ENCODE measurements at places on chromosomes 1 and 21.

- peaks cover 33% of the 10 kb centered on the region for H3K4me1 ChIP-seq
- no peaks in the 10 kb centered on the region for H3K27me3 ChIP-seq
- peak; percentile 84 for DNase-seq
- H3K36me3 ChIP-seq, result peaks cover 10% of the 10 kb centered on the region
- H3K4me3 ChIP-seq, result peak within 1 kb of the TSS; percentile 98
- H3K27ac ChIP-seq, result peak within 1 kb of the TSS; percentile 94
Observed at GRCh38 chr1:200409761-200410565, at the start of gene ZNF281. TSS of gene ZNF281 (minus strand) at chr1:200410036. CDS start at chr1:200409705, 331 bp downstream.

GRCh38 chr1:199866210-199866617, 161.3 kb upstream of the NR5A2 start:
- H3K27me3 ChIP-seq, result peaks cover 17% of the 10 kb centered on the region
- H3K27ac ChIP-seq, result no peak overlapping the region
- no peaks in the 10 kb centered on the region for H3K36me3 ChIP-seq
- DNase-seq, result no peak
- no peak overlapping the region for H3K4me3 ChIP-seq

DNA sequence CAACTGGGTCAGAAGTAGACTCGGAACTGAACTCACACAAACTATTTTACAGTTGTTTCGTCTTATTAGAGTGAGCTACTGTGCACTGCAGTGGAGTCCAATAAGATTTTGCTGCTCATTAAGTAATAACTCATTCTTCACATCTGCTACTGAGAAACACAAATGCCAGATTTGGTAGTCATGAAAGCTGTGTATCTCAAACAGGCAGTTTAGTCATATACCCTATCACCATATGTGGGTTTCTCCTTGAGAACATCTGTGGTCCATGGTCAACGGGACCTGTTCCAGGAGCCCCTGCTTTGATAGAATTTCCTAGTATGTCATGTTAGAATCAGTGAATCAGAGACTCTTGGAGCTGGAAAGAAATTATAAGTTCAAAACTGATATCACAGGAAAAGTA, 60.4 kb downstream of the ALG14 start:
- peaks cover 10% of the 10 kb centered on the region for H3K4me1 ChIP-seq
- H3K4me3 ChIP-seq, result no peak overlapping the region
- no peak overlapping the region for H3K27ac ChIP-seq
- no peak for DNase-seq

DNA sequence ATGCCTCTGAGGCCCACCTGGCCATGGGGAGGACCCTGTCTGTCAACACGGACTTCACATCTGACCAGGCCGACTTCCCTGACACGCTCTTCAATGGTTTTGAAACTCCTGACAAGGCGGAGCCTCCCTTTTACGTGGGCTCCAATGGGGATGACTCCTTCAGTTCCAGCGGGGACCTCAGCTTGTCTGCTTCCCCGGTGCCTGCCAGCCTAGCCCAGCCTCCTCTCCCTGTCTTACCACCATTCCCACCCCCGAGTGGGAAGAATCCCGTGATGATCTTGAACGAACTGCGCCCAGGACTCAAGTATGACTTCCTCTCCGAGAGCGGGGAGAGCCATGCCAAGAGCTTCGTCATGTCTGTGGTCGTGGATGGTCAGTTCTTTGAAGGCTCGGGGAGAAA, 101.8 kb downstream of the ADARB1 start:
- H3K4me3 ChIP-seq, result no peak overlapping the region
- H3K4me1 ChIP-seq, result no peaks in the 10 kb centered on the region
- no peaks in the 10 kb centered on the region for H3K27me3 ChIP-seq
- H3K27ac ChIP-seq, result no peak overlapping the region
- H3K36me3 ChIP-seq, result peaks cover 17% of the 10 kb centered on the region
- no peak for DNase-seq

DNA sequence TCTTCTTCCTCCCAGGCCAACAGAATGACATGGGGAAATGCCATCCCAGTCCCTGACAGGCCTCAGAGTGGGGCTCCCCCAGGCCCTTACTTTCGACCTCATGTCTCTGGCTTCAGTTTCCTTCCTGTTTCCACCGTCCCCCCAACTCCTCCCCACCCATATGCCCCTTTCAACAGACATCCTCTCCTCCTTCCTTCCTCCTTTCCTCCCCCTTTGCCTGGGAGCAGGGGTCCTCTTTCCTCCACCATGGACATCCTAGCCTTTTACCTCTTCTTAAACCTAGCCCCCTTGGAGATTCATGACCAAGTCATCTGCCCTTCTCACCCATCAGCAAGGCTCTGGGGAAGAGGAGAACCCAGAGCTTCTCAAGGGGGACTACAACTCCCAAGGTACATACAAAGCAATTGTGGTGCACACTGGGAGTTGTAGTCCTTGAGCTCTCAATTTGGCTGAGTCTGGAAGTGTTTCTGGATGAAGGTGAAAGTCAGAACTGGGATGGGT, 4.0 kb downstream of the ZBTB7B start:
- peak overlapping the region; percentile 88 for H3K27ac ChIP-seq
- DNase-seq, result no peak
- peaks cover 52% of the 10 kb centered on the region for H3K4me1 ChIP-seq
- H3K4me3 ChIP-seq, result peak overlapping the region; percentile 72

- no peak for DNase-seq
- H3K36me3 ChIP-seq, result no peaks in the 10 kb centered on the region
- no peaks in the 10 kb centered on the region for H3K4me1 ChIP-seq
- H3K4me3 ChIP-seq, result no peak overlapping the region
- no peak overlapping the region for H3K27ac ChIP-seq
- H3K27me3 ChIP-seq, result peaks cover 2% of the 10 kb centered on the region
Observed at GRCh38 chr1:60809204-60809980, 273.0 kb upstream of the NFIA start.

- peaks cover 36% of the 10 kb centered on the region for H3K36me3 ChIP-seq
- H3K27me3 ChIP-seq, result no peaks in the 10 kb centered on the region
- DNase-seq, result no peak
- peak overlapping the region; percentile 19 for H3K27ac ChIP-seq
Observed at GRCh38 chr21:32765058-32765457, 6.5 kb downstream of the PAXBP1 start.

GRCh38 chr1:160653620-160654016, 6.8 kb upstream of the SLAMF1 start:
- H3K4me1 ChIP-seq, result peaks cover 48% of the 10 kb centered on the region
- H3K27me3 ChIP-seq, result no peaks in the 10 kb centered on the region
- DNase-seq, result no peak
- H3K4me3 ChIP-seq, result peak overlapping the region; percentile 71

- H3K36me3 ChIP-seq, result peaks cover 18% of the 10 kb centered on the region
- no peak overlapping the region for H3K4me3 ChIP-seq
- peaks cover 22% of the 10 kb centered on the region for H3K4me1 ChIP-seq
Observed at GRCh38 chr1:113949007-113949406, 19.9 kb downstream of the HIPK1 start.

DNA sequence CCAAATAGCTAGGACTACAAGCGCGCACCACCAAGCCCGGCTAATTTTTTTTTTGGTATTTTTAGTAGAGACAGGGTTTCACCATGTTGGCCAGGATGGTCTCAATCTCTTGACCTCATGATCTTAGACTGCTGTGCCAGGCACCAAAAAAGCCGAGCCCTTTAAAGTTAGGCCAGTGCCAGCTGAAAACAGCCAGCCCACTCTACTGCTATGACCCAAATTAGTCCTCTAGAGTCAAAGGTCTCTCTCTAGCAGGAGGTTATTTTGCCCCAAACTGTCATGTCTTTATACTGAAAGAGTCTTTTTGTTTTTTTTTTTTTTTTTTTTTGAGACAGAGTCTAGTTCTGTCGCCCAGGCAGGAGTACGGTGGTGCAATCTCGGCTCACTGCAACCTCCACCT, 9.7 kb upstream of the HHIPL2 start:
- no peaks in the 10 kb centered on the region for H3K27me3 ChIP-seq
- H3K4me3 ChIP-seq, result no peak overlapping the region
- H3K36me3 ChIP-seq, result peaks cover 14% of the 10 kb centered on the region
- no peak overlapping the region for H3K27ac ChIP-seq
- H3K4me1 ChIP-seq, result no peaks in the 10 kb centered on the region
- DNase-seq, result no peak

DNA sequence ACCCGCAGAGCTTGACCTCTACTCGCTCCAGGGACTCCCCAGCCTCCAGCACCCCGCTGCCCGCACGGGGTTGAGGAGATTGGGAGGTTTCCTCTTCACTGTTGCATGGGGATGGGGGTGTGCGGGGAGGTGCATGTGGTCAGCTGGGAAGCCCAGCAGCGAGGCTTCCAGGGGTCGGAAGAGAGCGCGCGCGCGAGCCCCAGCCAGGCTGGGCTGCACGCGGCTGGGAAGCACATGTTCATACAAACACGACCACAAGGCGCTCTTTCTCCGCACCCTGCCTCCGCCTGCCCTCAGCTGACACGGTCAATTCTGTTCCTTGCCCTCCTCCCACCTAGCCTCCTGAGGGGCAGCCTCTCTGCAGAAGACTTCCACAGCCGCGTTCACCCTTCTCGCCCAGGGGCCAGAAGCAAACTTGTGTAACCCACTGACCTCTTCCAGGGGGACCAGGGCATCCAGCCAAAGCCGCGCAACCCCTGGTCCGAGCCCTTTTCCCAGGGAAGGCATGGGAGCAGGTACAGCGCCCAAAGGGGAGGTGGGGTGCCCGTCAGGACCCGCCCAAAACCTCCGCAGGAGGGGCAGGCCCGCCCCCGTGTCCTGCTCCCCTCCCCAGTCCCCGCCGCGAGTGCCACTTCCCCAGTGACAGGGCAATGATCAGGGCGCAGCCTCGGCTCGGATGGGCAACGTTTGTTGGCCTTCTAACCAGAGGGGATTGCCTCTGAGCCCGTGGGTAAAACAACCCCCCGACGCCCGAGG, 1.3 kb downstream of the COL24A1 start:
- peaks cover 4% of the 10 kb centered on the region for H3K4me1 ChIP-seq
- no peak for DNase-seq
- peaks cover 25% of the 10 kb centered on the region for H3K27me3 ChIP-seq
- H3K4me3 ChIP-seq, result no peak overlapping the region
- no peaks in the 10 kb centered on the region for H3K36me3 ChIP-seq

- no peaks in the 10 kb centered on the region for H3K4me1 ChIP-seq
- no peak overlapping the region for H3K27ac ChIP-seq
- H3K4me3 ChIP-seq, result no peak overlapping the region
- no peaks in the 10 kb centered on the region for H3K36me3 ChIP-seq
- H3K27me3 ChIP-seq, result peaks cover 3% of the 10 kb centered on the region
Observed at GRCh38 chr1:177448652-177449357, 278.0 kb downstream of the BRINP2 start.

DNA sequence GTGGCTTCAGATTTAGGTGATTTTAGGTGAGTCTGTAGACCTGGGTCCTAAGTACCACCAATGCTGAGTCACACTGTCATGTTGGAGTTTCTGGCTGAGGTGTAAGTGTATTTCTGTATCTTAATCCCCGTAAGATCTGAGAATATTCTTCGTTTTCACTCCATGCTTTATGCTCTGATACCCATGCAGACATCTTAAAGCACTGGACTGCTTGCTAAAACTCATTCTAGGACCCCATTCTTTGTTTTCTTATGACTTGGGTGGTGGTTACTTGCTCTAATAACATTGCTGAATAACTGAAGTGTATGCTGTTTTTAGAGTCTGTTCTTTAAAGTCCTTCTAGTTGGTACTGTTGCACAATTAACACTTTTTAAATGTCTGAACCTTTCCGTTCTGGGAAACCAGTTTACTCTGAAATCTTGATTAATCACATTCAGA, 36.6 kb downstream of the CDC42 start:
- H3K4me3 ChIP-seq, result peak overlapping the region; percentile 41
- H3K27ac ChIP-seq, result peak overlapping the region; percentile 75
- peaks cover 33% of the 10 kb centered on the region for H3K36me3 ChIP-seq
- H3K4me1 ChIP-seq, result peaks cover 53% of the 10 kb centered on the region
- DNase-seq, result no peak

DNA sequence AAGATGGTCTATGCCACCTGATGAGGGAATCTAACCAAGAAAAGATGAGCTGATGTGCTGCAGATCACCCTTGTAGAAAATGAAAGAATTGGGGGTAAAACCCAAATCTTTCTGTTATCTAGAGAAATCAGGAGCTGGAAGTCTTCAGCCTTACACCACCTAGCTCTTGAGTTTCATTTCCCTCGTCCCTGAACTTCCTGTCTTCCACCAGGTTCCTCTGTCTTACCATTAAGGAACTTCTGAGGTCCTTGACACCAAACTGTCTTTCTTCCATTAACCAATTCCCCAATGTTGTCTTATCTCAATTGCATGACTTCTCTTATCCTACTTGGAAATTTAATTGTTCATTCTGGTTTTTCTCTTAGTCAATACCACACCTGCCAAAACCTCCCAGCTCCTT, 31.5 kb downstream of the LPAR3 start:
- H3K27ac ChIP-seq, result no peak overlapping the region
- DNase-seq, result no peak
- H3K4me3 ChIP-seq, result no peak overlapping the region
- peaks cover 6% of the 10 kb centered on the region for H3K36me3 ChIP-seq

- peaks cover 4% of the 10 kb centered on the region for H3K36me3 ChIP-seq
- DNase-seq, result no peak
- no peak overlapping the region for H3K27ac ChIP-seq
- peaks cover 3% of the 10 kb centered on the region for H3K4me1 ChIP-seq
- H3K4me3 ChIP-seq, result no peak overlapping the region
- H3K27me3 ChIP-seq, result peaks cover 32% of the 10 kb centered on the region
Observed at GRCh38 chr1:32724678-32725614, 22.4 kb upstream of the SYNC start.

DNA sequence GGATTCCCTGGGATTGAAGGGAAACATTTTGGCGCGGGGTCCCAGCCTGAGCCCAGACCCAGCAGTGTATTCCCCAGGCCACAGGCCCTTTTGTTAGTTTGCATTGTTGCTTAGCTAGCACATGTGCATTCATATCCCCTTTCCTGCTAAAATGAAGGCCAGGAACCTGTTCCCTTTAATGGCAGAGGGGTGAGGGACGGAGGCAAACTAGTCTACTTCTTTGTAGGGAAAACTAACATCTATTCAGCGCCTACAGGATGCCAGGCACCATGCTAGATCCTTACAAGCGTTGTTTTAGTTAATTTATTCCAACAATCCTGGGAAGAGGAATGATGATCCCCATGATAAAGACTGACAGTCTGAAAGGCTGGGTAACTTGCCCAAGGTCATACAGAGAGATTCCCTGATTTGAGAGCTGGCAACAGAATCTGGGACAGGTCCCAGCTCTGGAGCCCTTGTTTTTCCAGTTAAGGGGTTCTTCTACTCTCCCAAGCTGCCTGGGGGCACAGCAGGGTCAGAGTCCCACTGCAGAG, 595 bp upstream of the E2F2 start:
- no peaks in the 10 kb centered on the region for H3K27me3 ChIP-seq
- no peaks in the 10 kb centered on the region for H3K36me3 ChIP-seq
- peak overlapping the region; percentile 75 for H3K27ac ChIP-seq
- no peak for DNase-seq
- peak overlapping the region; percentile 87 for H3K4me3 ChIP-seq

All from memory B cell (primary cell).